Pancreas (tissue), 10 donors: ENCODE measurements at places on chromosomes 11 and 22. TPM values are rescaled to one million over a fixed set of nuclear protein-coding genes. Genes with fewer than 3 reads are reported as not detected.

The FOLR2 gene
- 9.2 TPM for total RNA-seq

The MS4A15 gene
- total RNA-seq, result not detected

The AMOTL1 gene
- total RNA-seq, result 17.6 TPM

The CD3D gene
- 0.69 TPM for total RNA-seq

The ZNF74 gene
- 5.3 TPM for total RNA-seq

The CHST1 gene
- 0.54 TPM for total RNA-seq

The TSGA10IP gene
- not detected for total RNA-seq

GRCh38 chr22:28904211-28904896 lies 21.0 kb downstream of the ZNRF3 start:
- H3K27me3 ChIP-seq, result no peaks in the 10 kb centered on the region
- H3K36me3 ChIP-seq, result no peaks in the 10 kb centered on the region
- peak overlapping the region; percentile 22 for H3K27ac ChIP-seq

DNA sequence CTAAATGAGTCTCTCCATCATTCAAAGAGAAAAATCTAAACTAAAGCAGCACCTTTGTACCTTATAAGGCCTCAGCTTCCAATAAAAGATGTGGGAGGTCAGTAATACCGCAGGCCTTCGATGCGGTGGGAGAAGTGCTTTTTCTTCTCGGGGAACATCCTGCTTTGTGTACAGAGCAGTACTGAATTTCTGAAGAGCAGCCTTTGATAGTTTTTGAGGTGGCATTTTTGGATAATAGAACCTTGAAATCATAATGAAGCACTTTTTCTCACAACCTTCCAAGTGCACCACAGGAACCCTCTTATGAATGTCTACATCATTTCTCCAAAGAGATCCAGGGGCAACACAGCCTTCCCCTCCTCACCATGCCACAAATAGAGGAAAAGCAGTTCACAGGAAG lies 39.6 kb downstream of the LRRC4C start:
- H3K4me1 ChIP-seq, result no peaks in the 10 kb centered on the region
- no peaks in the 10 kb centered on the region for H3K36me3 ChIP-seq
- no peaks in the 10 kb centered on the region for H3K27me3 ChIP-seq

DNA sequence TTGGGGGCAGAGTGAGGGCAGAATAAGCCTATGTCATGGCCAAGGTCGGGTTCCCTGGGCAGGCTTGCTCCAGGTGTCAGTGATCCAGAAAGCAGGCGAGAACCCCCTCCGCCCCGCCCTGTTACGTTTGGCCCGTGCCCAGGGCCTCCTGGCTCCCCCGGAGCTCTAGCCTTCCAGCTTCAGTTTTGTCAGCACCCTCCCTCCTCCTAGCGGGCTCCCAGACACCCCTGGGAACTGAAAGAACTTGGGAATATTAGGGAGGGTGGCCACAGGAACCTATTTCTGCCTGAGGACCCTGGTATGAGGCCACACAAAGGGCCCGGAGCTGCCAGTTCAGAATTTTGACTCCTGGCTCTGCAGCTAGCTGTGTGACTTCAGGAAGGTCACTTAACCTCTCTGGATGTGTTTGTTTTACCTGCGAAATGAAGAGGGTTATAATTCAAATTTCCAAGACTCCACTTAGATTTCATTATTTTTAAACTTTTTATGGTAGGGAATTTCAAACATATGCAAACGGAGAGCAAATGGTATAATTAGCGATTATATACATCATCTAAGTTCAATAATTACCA lies 1.2 kb downstream of the TUBA8 start:
- no peaks in the 10 kb centered on the region for H3K4me1 ChIP-seq
- no peak overlapping the region for H3K27ac ChIP-seq
- H3K36me3 ChIP-seq, result no peaks in the 10 kb centered on the region
- no peak for DNase-seq

GRCh38 chr11:90176069-90176468 lies 41.6 kb downstream of the NAALAD2 start:
- H3K4me1 ChIP-seq, result no peaks in the 10 kb centered on the region
- no peak overlapping the region for H3K4me3 ChIP-seq
- DNase-seq, result no peak
- H3K36me3 ChIP-seq, result no peaks in the 10 kb centered on the region
- H3K27me3 ChIP-seq, result no peaks in the 10 kb centered on the region
- H3K27ac ChIP-seq, result no peak overlapping the region

DNA sequence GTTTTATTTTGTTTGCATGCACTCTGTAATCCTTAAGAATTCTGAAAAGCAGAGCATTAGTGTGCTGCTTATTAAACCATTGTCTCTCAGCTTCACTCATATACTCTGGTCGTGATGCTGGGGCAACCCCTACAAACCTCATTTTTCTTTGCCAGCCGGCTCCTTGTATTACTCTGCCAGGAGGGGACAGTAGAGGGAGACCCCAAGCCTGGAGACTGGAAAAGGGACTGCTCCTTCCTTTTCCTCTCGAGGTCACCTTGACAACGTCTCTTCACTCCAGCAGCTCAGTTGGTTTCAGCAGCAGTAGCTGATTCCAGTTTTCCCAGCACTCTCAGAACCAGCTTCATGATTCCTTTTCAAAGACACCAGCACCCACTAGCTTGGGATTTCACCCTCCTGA lies 2.8 kb upstream of the JHY start:
- no peak overlapping the region for H3K4me3 ChIP-seq
- H3K36me3 ChIP-seq, result no peaks in the 10 kb centered on the region
- H3K27ac ChIP-seq, result no peak overlapping the region
- H3K4me1 ChIP-seq, result peaks cover 6% of the 10 kb centered on the region

DNA sequence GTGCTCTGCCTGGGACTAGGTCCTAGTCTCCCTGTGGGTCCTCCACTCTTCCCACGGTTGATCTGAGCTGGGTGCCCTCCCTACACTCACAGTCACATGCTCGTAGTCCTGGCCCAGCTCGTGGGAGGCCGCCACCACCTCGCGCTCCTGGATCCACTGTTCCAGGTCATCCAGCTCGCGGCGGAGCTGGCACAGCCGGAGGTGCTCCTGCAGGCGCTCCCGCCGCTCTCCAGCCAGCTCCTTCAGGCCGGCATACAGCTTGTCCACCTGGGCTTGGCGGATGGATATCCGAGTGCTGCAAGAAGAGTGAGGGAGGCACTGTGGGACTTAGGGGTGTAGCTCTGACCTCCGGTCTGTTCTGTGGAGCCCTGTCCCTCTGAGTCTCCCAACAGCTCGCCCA lies 14.8 kb upstream of the RBM4B start:
- DNase-seq, result peak; percentile 62
- H3K4me3 ChIP-seq, result no peak overlapping the region
- no peaks in the 10 kb centered on the region for H3K4me1 ChIP-seq
- no peaks in the 10 kb centered on the region for H3K36me3 ChIP-seq

DNA sequence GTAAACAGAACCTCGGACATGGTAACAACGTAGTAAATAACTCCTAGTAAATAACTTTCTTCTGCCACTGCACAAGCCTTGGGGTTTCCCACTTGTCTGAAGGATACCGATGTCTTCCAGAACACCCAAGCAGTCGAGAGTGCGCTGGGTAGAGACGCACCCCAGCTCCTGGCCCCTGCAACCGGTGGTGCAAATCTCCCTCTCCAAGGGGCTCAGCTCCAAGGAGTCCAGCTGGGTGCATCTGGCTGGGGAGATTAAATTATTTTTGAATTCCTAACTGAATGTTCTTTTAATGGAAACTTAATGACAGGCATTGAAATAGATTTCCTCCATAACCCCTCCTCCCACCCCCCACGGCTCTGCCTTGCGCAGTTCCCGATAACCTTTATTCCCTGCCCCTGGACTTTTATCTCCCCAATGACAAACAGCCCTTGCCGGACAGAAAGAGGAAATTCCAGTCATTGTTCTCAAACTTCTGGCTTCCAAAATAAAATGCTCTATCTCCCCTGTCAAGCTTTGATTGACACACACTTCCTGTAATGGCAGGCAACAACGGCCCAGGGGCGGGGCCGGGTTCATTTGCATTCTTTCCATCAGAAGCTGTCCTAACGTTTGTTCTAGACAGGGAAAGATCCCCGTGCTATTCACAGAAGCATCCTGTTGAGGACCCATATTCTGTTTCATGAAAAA lies 31.2 kb downstream of the KCNJ1 start:
- peaks cover 6% of the 10 kb centered on the region for H3K4me1 ChIP-seq
- H3K27me3 ChIP-seq, result no peaks in the 10 kb centered on the region
- H3K27ac ChIP-seq, result peak overlapping the region; percentile 53
- no peak overlapping the region for H3K4me3 ChIP-seq

DNA sequence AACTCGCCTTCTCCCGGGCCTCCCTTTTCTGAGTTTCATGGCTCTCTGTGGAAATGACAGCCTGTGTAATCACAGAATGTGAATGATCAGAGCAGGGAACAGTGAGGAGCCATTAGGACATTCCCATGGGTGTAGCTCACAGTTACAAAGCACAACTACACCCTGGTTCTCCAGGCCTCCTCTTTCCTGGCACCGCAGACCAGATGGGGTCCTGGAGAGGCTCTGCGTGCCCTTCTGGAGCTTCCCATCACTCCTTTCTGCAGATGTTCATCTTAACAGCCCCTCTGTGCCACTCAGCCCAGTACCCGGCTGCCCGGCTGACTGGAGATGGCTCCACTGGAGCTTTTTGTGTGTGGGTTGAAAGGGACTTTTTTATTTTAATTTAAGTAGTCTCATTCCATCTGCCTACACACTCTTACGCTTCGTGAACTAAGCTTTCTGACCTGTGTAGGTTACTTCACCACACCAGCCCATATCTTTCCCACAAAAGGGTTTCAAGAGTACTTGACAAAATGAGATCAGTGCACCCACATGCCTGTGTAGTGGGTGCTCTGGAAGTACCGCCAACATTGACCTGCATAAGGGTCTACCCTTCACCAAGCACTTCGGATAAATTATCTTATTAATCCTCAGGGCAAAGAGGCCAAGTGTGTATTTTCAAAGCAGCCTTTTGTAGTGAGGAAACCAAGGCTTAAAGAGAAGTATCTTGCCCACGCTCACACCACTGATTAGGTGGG lies 29.8 kb downstream of the SREBF2 start:
- H3K27me3 ChIP-seq, result no peaks in the 10 kb centered on the region
- no peaks in the 10 kb centered on the region for H3K36me3 ChIP-seq
- DNase-seq, result no peak
- H3K27ac ChIP-seq, result no peak overlapping the region

DNA sequence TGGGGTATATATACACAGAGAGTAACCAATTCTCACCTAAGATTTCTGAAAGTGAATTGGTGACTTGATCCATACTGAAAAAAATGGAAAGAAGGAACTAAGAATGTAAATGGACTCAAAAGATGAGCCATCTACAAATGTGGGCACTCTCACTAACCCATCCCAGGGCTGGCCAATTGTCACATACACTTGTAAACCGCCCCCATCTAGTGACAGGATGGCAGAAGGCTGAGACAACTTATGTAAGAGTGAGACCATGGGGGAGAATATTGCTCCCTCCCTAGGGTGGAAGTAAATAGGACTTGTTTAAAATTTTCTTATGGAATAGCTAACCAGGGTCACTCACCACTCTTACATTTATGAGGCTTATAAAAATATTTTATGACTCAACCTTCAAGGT lies 377.1 kb upstream of the ISX start:
- no peak overlapping the region for H3K4me3 ChIP-seq
- no peaks in the 10 kb centered on the region for H3K27me3 ChIP-seq
- no peaks in the 10 kb centered on the region for H3K36me3 ChIP-seq
- no peak for DNase-seq
- no peak overlapping the region for H3K27ac ChIP-seq
